Lower lobe of right lung (tissue), 2 donors: ENCODE measurements at places on chromosomes 1 and 21. TPM values are rescaled to one million over a fixed set of nuclear protein-coding genes. Genes with fewer than 3 reads are reported as not detected.

DNA sequence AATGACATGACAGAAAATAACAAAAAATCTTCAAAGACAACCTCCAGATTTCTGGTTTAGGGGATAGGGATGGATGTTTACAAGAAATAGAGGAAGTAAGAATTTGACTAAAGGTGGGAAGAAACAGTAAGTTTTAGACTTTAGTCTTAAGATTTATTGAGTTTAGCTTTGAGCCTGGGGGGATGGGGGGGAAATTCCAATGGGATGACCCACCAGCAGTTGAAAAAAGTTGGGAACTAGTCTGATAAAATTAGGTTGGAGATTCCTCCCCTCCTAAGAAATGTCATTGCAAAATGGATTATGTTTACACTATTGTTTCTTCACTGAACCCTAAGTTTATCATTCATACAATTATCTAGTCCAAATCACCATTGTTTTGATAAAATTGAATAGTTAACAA is 28.4 kb downstream of the WDR26 start:
- no peaks in the 10 kb centered on the region for H3K27me3 ChIP-seq
- peaks cover 10% of the 10 kb centered on the region for H3K4me1 ChIP-seq
- H3K4me3 ChIP-seq = no peak overlapping the region
- no peak for DNase-seq

DNA sequence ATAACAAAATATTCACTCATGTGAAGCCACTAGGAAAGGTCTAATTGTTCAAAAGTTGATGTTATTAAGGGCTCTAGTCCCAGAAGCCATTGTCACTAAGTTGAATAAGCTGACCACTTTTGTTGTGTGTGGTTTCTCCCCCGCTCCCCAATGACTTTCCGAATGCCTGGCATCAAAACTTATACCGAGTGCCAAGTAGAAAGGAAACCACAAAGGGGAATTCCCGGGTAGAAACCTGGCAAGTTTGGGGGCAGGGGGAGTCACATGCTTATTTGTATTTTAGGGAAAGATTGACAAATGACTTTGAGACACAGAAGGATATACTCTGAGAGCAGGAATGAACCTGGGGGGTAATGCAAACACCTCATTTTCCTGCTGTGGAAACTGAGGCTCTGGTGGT is 154.1 kb downstream of the TGFBR3 start:
- no peak overlapping the region for H3K4me3 ChIP-seq
- peaks cover 27% of the 10 kb centered on the region for H3K4me1 ChIP-seq
- no peak overlapping the region for H3K27ac ChIP-seq

DNA sequence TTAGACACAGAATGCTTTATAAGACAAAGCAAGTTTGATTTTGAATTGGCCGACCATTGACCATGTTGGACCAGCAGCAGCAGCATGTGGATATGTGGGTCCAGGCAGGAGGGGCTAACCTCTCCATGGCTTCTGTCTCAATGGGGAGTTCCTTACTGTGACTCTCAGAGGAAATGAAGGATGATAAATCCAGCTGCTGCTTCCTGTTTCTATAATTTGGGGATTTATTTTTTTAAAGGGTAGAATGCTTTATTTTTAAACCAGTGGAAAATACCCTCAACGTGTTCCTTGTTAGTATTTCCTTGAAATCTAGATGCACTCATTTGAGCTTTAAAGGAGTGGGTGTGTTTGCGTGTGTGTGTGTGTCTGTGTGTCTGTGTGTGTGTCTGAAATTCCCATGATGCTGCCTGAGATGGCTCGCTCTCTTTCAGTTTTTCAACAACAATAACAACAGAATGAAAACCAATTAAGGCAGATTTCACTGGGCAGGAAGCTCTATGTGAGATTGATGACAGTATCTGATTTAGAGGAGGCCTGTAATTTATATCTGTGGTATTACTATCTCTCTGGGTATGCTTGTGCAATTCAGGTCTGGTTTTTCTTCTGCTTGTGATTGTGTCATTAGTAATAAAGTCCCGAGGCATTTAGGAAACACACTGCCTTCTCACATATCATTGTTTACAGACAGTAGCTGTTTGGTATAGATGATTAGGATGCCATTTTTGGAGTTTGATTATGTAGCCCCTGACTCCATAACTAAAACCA is 86.1 kb upstream of the ZNF326 start:
- H3K27ac ChIP-seq = no peak overlapping the region
- no peaks in the 10 kb centered on the region for H3K27me3 ChIP-seq
- no peak for DNase-seq

The ZSWIM5 gene
- total RNA-seq = 3.6 TPM

DNA sequence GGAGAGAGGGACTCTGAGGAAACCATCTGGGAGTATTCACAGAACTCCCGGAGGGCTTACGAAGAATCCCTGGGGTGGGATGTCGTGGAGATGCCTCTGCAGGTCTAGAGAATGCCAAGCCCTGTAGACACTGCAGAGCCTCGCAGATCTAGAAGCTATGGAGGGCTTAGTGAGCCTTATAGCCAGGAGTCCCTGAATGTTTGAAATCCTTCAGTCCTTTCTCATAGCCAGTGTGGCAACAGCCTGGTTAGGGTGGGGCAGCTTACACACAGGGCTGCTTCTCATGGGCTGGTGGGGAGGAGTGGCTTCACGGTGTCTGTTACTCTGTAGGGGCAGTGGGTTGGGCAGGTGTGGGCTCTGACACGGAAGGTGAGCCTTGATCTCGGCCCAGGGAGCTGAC is 44.2 kb upstream of the KDM4A start:
- DNase-seq = no peak
- H3K27ac ChIP-seq = no peak overlapping the region
- no peak overlapping the region for H3K4me3 ChIP-seq
- no peaks in the 10 kb centered on the region for H3K4me1 ChIP-seq

DNA sequence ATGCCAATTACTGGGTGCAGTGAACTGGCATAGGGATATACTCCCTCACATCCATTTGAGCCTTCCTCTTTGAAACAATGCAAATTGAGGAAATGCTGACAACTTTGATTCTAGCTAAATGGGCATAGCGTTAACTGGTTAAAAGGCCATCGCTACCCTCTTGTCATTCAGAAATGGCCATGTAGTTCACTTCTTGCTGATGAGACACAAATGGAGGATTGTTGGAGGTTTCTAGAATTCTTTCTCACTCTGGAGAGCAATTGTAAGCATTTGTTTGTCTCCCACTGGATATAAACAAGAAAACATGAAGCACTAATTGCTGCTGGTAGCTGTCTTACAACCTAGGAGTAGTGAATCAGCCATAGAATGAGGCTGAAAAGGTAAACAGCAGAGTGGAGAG is 14.4 kb downstream of the PRDX6 start:
- no peak overlapping the region for H3K27ac ChIP-seq
- H3K36me3 ChIP-seq = peaks cover 37% of the 10 kb centered on the region
- no peaks in the 10 kb centered on the region for H3K4me1 ChIP-seq
